ENCODE measurements at places on chromosomes 11 and 22.

GRCh38 chr11:30143098-30143705, 87.6 kb upstream of the FSHB start:
- DNase-seq: peak; percentile 63

GRCh38 chr11:23413057-23413456, 552.8 kb upstream of the CCDC179 start:
- DNase-seq: no peak

GRCh38 chr11:126915430-126915829, 85.1 kb downstream of the KIRREL3 start:
- DNase-seq: no peak

- DNase-seq: no peak
Observed at GRCh38 chr11:60777106-60777505, 8.0 kb upstream of the MS4A10 start.

- no peak for DNase-seq
Observed at GRCh38 chr11:128182844-128183243, 404.5 kb downstream of the ETS1 start.

- no peak for DNase-seq
Observed at GRCh38 chr22:43446916-43447315, 35.1 kb downstream of the MPPED1 start.

DNA sequence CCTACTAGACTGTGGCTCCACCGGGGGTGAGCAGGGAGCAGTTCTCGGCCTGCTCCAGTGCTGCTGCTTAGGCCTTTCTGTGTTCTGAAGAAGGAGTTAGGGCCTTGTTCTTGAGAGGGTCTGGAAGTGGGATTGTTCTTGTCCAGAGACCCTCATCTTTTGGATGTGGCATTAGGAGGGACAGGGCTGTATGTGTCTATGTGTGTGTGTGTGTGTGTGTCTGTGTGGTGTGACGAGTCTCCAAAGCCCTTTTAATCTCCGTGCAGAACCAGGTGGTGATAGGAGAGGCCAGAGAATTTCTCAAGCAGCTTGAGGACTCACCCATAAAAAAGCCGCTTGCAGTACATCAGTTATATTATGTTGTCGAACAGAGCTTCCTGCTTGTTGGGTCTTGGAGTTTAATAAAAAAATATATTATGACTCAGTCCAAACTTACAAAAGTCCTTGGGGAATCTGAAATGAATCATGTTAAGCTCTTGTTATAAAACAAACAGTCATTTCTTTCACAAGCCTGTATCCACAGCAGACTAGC, 196.5 kb downstream of the TENM4 start:
- DNase-seq: no peak

- DNase-seq: peak; percentile 74
Observed at GRCh38 chr11:64148226-64148916, 17.5 kb downstream of the MACROD1 start.

DNA sequence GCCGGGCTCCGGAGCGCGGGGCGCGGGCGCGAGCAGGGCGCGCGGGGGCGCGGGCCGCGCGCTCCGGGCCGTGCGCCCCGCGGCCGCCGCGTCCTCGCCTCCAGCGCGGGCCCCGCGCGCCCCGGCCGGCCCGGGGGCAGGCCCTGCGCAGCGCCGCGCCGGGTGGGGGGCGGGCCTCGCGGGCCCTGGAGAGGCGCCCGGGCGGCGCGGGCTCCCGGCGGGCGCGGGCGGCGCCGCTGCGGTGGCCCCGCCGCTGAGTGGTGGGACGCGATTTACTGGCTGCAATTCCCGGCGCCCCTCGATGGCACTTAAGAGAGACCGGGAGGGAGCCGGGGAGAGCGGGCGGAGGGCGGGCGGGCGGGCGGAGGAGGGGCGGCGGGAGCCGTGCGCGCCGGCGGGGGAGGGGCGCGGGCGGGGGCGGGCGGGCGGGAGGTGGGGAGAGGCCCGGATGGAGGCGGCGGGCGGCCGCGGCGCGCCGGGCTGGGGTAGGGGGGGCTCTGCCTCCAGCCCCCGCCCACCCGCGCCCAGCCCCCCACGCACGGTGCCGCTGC, 73.2 kb upstream of the TCF20 start:
- no peak for DNase-seq

Measured in neuronal stem cell (in vitro differentiated cells).